ENCODE measurements at places on chromosomes 6 and 20.

DNA sequence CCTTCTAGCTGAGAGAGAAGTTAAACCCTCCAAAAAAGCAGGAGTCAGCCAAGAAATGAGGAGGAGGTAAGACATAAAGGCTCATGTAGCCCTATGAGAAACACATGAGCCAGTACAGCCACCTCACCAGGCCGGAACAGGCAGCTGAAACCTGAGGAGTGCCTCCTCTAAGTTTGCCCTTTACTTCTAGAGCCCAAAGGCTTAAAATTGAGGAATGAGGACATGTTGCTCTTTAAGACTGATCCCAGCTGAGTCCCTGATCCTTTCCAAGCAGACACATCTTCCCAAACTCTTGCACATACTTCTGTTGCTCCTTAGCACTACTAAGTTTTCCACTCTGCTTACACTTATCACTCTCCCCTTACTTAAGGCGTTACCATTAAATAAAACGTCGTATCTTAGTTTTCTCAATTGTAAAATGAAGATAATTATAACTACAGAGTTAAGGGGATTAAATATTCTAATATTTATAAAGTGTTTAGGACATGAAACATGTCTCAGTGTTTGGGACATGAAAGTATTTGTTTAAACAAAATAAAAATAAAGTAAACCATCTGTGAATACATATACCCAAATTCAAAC is 124.0 kb downstream of the OGFRL1 start:
- no peaks in the 10 kb centered on the region for H3K36me3 ChIP-seq
- H3K27me3 ChIP-seq = no peaks in the 10 kb centered on the region
- no peak overlapping the region for H3K4me3 ChIP-seq
- DNase-seq = no peak
- no peaks in the 10 kb centered on the region for H3K4me1 ChIP-seq

- DNase-seq = peak; percentile 45
- peak overlapping the region; percentile 95 for H3K27ac ChIP-seq
- H3K4me1 ChIP-seq = peaks cover 5% of the 10 kb centered on the region
- H3K27me3 ChIP-seq = no peaks in the 10 kb centered on the region
- H3K36me3 ChIP-seq = peaks cover 5% of the 10 kb centered on the region
- H3K4me3 ChIP-seq = no peak overlapping the region
These were observed 106.2 kb downstream of the UBE3D start for GRCh38 chr6:82959385-82959941.

GRCh38 chr20:14412065-14412681 is 74.8 kb upstream of the FLRT3 start:
- no peaks in the 10 kb centered on the region for H3K27me3 ChIP-seq
- no peak overlapping the region for H3K27ac ChIP-seq
- peaks cover 5% of the 10 kb centered on the region for H3K4me1 ChIP-seq
- no peaks in the 10 kb centered on the region for H3K36me3 ChIP-seq
- H3K4me3 ChIP-seq = no peak overlapping the region

DNA sequence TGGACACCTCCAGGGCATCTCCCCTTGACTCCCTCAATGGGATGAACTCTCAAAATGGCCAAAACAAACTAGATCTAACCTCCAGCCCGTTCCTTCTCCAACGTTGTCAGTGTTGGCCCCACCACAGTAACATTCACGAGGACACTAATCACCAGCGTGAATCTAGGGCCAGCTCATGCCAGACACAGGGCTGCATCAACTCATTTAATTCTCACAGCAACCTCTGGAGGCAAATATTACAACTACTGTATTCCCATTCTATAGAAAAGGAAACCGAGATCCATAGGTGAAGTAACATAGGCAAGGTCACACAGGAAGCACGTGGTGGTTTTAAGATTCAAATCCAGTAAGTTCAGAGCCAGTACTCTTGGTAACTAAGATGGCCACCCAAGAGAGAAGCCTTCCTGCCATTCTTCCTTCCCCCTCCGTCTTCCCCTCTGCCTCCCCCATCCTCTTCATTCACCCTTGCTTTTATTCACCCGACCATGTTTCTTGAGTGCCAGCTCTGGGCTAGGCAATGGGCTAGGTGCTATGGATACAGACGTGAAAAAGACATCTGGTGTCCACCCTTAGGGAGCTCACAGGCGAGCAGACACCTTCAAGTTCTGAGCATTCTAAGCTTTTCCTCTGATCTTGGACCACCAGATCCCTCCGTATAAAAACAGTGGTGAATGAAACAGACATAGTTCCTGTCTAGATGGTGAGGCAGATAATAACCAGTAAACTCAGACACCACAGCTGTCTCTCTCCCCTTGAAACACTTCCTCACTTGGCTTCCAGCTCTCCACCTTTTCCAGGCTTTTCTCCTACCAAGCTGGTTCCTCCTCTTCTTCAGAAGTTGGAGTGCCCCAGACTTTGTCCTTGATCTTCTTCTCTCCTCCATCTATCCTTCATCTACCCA is 9.6 kb downstream of the CCM2L start:
- no peak for DNase-seq
- no peaks in the 10 kb centered on the region for H3K36me3 ChIP-seq
- no peaks in the 10 kb centered on the region for H3K27me3 ChIP-seq
- peak overlapping the region; percentile 91 for H3K4me3 ChIP-seq
- H3K27ac ChIP-seq = no peak overlapping the region

DNA sequence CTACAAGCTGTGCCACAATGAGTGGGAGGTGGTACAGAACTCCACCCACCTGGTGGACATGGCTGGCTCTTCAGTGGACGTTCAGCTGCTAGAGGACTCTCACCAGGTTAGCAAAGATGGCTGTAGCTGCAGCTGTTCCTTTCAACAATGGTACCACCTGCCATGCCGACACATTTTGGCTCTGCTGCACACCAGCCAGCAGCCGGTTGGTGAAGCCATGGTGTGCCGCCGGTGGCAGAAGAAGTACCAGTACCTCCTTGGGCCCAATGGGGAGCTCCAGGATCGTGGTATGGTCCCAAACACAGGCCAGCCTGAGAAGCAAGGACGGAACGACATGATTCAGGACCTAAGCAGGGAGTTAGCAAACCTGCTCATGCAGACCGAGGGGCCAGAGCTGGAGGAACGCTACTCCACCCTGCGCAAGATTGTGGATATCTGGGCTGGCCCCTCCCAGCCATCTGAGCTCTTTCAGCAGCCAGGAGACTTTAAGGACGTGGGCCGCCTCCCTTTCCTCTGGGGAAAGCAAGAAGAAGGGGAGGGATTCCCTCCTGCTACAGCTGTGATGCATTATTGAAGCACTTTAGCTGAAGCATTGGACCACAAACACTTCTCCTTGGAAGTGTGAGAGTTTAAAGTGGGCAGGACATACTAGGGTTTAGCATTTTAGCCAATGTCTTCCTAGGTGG is 2.8 kb upstream of the ZSWIM1 start:
- no peak overlapping the region for H3K4me3 ChIP-seq
- no peaks in the 10 kb centered on the region for H3K4me1 ChIP-seq
- no peak for DNase-seq
- peaks cover 10% of the 10 kb centered on the region for H3K36me3 ChIP-seq

DNA sequence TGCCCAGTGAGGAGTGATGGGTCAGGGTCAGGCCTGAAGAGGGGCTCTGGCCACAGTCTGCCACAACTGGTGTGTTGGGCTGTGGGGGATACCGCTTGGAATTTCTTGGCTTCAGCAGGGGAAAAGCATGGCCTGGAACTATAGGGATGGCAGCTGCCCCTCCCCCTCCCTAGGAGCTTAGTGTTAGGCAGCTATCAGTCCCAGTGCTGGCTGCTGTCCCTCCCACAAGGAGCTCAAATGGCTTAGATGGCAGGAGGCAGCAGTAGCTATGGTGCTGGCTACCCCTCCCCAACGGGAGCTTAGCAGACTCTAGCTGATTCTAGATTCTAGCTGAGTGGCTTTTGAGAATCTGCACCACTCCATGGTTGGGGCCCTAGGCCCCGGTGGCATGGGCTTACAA is 414.5 kb upstream of the HSF2 start:
- peak; percentile 39 for DNase-seq
- H3K4me3 ChIP-seq = no peak overlapping the region
- no peaks in the 10 kb centered on the region for H3K36me3 ChIP-seq
- H3K27ac ChIP-seq = no peak overlapping the region
- H3K4me1 ChIP-seq = no peaks in the 10 kb centered on the region
- H3K27me3 ChIP-seq = no peaks in the 10 kb centered on the region

DNA sequence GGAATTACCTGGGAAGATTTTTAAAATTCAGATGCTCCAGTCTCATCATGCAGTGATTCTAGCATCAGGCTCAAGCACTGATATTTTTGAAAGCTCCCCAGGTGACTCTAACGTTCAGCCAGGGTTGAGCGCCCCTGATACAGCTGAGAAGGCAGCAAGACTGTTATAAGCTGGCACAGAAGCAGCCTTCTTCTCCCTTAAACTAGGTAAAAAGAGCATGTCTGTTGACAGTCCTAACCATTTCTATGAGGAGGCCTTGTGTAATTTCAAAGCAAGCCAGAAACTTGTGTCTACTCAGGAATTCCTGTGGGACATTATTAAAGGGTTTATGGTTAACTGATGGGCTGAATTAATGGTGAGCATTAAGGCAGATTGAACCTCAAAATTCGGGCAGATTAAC is 141.9 kb downstream of the PDE7B start:
- no peaks in the 10 kb centered on the region for H3K4me1 ChIP-seq
- H3K4me3 ChIP-seq = no peak overlapping the region
- H3K27me3 ChIP-seq = no peaks in the 10 kb centered on the region
- no peaks in the 10 kb centered on the region for H3K36me3 ChIP-seq
- H3K27ac ChIP-seq = no peak overlapping the region

GRCh38 chr20:49272654-49273053 is 5.2 kb downstream of the ZNFX1 start:
- no peak for DNase-seq
- H3K27me3 ChIP-seq = no peaks in the 10 kb centered on the region
- H3K36me3 ChIP-seq = peaks cover 70% of the 10 kb centered on the region

DNA sequence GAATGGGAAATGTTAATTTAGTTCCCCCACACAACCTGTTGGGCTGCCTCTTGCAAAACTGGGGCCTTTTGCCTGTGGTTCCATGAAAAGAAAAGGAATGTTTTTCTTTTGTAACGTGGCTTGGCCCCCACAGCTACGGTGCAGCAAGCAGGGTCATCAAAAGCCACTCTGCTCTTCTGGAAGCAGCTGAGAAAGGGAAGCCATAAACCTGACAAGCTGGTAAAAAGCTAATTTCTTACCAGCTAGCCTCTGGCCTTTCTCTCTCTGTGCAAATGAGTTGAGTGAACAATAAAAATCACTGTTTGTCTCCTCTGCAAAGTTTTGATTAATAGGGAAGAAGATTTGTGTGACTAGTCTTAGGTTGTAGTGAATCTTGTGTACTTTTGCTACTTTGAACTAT is 23.5 kb upstream of the NOTCH4 start:
- H3K27ac ChIP-seq = no peak overlapping the region
- peaks cover 3% of the 10 kb centered on the region for H3K36me3 ChIP-seq
- H3K4me1 ChIP-seq = no peaks in the 10 kb centered on the region
- no peaks in the 10 kb centered on the region for H3K27me3 ChIP-seq
- no peak for DNase-seq
- H3K4me3 ChIP-seq = no peak overlapping the region
